ENCODE measurements at places on chromosomes 5 and 9.

GRCh38 chr5:2747363-2748162 is 3.9 kb downstream of the IRX2 start:
- DNase-seq = no peak

- DNase-seq = no peak
Observed at GRCh38 chr9:121675969-121676822, 24.8 kb downstream of the DAB2IP start.

GRCh38 chr9:132160802-132161742 is 786 bp upstream of the NTNG2 start:
- DNase-seq = peak; percentile 57

DNA sequence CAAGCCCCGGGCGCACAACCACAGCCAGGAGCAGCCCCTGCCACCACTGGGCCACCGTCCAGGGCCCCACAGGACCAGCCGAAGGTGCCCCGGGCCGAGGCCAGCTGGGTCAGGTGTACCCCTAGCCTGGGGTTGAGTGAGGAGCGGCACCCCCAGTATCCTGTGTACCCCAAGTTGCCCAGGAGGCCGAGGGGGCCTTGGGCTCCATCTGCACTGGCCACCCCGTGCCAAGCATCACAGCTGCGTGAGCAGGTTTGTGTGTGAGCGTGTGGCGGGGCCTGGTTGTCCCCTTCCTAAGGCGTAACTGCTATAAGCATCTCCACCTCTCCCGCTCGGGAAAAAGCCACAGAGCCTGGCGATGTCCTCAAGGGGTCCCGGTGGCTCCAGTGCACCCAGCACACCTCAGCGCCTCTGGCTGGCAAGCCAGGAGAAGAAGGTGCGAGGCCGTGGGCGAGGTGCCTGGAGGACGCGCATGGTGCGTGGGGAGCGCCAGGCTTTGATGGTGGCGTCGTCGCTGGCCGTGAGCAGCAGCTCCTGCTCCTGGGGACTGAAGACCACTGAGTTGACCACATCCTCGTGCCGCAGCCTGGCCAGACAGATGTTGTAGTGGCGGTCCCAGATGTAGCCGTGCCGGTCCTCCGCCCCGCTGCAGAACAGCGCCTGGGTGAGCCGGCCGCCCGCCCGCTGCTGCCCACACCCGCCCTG is 3.9 kb downstream of the FBXW5 start:
- DNase-seq = no peak

- no peak for DNase-seq
Observed at GRCh38 chr9:127209220-127209619, 55.4 kb upstream of the GARNL3 start.

GRCh38 chr5:383621-384020 is 59.4 kb upstream of the EXOC3 start:
- DNase-seq = no peak

DNA sequence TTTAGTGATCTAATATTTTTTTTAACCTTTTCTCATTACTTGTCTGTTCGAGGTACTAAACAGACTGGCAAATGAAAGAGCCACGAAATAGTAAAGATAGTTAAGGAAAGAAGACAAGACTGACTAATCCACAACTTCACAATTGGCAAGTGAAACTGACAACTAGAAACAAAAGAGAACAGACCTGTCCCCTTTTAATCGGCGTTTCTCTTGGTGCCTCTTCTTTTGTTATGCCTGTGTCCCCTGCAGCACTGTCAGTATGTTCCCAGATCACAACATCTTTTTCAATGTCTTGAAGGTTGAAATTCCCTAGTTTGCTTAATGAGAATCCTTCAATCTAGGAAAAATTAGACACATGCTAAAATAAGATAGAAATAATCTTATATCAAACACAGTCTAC is 26.1 kb downstream of the TUT7 start:
- DNase-seq = no peak

- no peak for DNase-seq
Observed at GRCh38 chr5:32889078-32889477, 178.0 kb downstream of the NPR3 start.

DNA sequence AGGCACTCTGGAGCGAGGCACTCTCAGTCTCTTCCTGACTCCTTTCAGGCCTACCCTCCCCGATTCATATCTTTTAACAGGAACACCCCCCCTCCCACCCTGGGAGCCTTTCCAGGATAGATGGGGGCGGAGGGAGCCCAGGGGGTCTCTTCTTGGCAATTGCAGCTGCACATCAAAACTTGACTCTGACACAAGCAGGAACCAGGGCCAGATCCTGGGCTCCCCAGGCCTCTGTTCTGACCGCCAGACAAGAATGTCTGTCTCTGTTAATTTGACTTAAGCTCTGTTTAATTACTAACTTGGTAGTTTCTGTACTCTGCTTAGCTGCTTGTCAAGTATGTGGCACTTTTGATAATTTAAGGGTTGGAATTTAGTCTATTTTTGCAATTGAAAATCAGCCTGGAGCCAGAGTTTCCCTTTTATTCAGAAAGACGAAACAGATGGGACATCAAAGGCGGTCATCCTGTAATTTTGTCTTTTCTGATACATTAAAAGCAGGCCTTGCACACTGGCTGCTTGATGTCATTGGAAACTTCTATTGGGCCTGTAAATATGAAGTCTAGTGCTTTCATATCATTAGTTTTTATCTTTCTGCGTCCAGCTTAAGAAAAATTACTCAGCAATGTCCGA is 43.3 kb downstream of the ACTL7B start:
- DNase-seq = no peak

DNA sequence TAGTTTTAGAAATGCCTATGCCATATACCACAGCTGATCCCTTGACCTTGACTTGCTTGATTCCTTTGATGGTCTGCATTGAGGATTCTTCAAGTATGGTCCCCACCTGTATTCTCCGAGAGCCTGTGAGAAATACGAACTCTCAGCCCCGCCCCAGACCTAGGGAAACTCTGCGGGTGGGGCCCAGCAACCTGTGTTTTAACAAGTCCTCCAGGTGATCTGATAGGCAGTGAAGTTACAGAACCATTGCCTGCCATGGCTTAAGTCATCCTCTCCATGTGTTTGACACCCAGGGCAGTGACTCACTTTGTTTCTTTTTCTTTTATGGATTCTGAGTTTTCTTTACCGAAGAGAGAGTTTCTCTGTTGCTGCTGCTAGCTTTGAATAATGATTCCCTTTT is 18.5 kb downstream of the FRMPD1 start:
- no peak for DNase-seq

All from SK-N-DZ (cell line).